ENCODE measurements at places on chromosomes 2 and 18.

- DNase-seq: peak; percentile 74
These were observed 305.9 kb upstream of the TMEFF2 start for GRCh38 chr2:192500550-192501200.

- no peak for DNase-seq
These were observed 238.1 kb upstream of the NXPH2 start for GRCh38 chr2:139018252-139018651.

GRCh38 chr2:237012577-237013267 is 73.0 kb upstream of the COPS8 start:
- DNase-seq: no peak

DNA sequence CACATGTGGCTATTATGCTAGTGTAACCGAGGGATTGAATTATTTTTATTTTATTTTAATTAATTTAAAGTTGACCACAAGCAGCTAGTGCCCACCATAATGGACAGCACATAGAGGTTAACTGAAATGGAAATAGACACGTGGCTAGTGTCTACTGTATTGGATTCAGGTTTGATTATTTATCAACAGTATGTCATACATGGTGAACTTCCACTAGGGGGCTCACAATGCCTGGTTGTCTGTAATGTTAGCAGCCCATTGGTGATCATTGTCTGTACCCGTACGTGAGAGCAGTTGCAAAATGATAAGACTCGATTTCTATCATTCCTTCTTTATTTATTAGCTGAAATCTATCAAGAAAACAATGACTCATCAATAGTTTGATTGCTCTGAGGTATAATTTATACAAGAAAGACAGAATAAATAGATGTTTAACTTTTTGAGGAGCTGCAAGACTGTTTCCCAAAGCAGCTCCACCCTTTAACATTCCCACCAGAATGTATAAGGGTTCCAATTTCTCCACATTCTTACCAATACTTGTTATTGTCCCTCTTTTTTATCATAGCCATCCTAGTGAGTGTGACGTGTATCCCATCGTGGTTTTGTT is 76.5 kb downstream of the CYBRD1 start:
- DNase-seq: peak; percentile 39

Data from RCC 7860 (cell line).